ENCODE measurements at places on chromosomes 1 and 21. TPM values are rescaled to one million over a fixed set of nuclear protein-coding genes. Genes with fewer than 3 reads are reported as not detected.

DNA sequence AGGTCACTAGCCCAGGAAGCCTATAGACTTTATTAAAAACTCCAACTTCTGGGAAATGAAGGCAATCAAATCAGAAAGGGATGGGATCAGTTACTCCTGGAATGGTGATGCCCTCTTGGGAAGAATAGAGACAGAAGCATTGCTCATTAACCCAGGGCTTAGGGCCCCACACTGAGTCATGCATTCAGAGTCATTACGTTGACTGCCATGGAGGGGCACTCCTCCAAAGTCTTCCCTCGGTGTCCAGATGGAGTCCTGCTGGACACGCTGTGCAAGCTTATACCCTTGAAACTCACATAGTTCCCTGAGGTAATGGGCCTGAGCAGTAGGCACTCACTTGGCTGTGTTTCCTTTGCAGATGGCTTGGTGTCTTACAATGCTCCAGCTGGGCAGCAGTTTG, 35.2 kb upstream of the HSD17B7 start:
- peak; percentile 22 for DNase-seq

Gene HHAT
- 5.3 TPM for total RNA-seq

Gene GBP7
- not detected for total RNA-seq

Gene C2CD4D
- total RNA-seq = not detected

DNA sequence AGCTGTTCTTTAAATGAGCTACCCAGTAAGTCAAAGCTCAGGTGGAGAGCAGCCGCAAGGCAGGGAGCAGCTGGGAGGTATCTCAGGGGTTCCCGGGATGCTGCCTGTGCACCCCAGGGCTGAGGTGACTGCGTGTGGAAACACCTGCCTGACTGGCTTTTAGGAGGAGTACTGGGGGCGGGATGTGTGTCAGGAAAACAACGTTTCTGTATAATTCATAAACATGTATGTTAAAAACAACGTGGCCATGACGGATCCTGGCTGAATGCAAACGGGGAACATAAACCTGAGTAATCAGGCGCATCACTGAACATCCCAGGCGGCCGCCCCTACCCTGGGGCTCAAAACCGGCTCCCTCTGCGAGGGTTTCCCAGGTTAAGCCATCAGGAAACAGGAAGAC, 1.5 kb downstream of the C1orf159 start:
- no peak for DNase-seq

GRCh38 chr1:164644268-164644667, 85.3 kb downstream of the PBX1 start:
- DNase-seq = no peak

GRCh38 chr1:225541383-225541782, 111.5 kb downstream of the ENAH start:
- no peak for DNase-seq

DNA sequence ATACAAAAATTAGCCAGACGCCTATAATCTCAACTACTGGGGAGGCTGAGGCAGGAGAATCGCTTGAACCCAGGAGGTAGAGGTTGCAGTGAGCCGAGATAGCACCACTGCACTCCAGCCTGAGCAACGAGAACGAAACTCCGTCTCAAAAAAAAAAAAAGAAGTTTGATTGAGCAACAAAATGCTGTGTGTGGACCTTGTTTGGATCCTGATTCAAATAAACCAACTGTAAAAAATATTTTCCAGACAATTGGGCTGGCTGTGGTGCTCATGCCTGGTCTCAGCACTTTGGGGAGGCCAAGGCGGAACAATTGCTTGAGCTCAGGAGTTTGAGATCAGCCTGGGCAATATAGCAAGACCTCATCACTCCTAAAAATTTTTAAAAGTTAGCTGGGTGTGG, 16.8 kb downstream of the PTAFR start:
- no peak for DNase-seq
